ENCODE measurements at places on chromosomes 1 and 21.

- no peak for DNase-seq
Observed at GRCh38 chr1:94056996-94057395, 64.0 kb downstream of the ABCA4 start.

DNA sequence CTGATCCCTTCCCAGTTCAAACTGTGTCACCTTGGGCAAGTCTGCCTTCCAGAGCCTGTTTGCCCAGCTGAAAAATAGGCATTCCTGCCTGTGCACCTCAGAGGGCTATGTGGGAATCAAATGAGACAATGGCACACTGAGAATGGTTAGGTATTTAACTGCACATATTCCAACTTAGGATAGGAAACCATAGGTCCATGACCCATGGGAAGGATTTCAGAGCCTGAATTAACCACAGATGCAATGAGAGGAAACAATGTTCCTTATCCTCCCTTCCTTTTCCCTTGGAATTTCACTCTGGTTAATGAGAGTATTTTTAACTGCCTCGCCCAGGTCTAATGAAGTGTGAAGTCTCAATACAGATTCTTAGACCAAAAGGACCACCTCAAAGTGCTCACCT, 12.7 kb downstream of the PAFAH2 start:
- no peak for DNase-seq

- DNase-seq = peak; percentile 65
Observed at GRCh38 chr1:6205849-6206519, at the start of gene RNF207. Gene RNF207, plus strand, starts transcription at chr1:6206119. Its CDS starts 417 bp downstream, at chr1:6206536.

DNA sequence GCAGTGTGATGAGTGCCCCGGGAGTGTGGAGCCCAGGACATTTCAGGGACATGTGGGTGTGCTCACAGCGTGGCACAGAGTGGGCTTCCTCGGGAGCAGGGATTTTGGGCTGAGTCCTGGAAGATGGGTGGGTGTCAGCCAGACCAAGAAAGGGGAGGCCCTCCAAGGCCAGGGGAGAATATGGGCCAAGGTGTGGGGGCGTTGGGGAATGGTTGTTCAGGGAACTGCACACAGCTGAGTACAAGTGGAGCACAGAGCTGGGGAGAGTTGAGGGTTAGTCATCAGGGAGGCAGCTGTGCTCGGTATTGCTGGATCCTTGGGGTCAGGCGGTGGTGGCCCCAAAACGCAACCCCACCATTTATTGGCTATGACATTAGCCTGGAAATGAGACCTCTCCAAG, 5.5 kb downstream of the POGK start:
- DNase-seq = no peak

- DNase-seq = no peak
Observed at GRCh38 chr1:3323796-3324703, 130.4 kb upstream of the ARHGEF16 start.

DNA sequence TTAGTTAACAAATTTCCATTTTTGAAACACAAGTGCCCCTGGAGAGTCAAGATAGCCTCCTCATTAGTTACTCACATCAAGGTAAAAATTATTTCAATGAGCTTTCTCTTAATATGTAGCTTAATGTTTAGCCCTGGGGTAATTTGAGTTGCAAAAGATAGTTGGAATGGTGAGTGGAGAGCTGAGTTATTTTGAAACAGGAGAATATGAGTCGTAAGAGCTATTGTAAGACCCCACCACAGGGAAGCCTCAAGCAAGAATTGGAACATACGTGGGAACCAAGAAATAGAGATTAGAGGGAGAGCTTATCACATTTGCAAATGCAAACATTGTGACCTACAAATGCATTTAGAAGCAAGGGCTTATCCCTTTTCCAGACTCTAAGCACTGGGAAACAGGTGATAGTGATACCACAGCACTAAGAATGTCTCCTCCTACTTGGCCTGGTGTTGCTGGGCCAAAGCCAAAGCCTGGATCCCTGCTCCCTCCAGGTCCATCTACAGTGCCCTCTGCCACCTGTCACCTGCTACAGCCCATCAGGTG, 635.1 kb downstream of the PTPRC start:
- DNase-seq = no peak

GRCh38 chr21:46459024-46459355, 299 bp downstream of the DIP2A start:
- DNase-seq = no peak

- DNase-seq = no peak
Observed at GRCh38 chr1:236020359-236021219, 44.3 kb downstream of the NID1 start.

GRCh38 chr1:19029191-19030085, 73.0 kb upstream of the IFFO2 start:
- DNase-seq = no peak
